ENCODE measurements at places on chromosomes 3 and 15.

DNA sequence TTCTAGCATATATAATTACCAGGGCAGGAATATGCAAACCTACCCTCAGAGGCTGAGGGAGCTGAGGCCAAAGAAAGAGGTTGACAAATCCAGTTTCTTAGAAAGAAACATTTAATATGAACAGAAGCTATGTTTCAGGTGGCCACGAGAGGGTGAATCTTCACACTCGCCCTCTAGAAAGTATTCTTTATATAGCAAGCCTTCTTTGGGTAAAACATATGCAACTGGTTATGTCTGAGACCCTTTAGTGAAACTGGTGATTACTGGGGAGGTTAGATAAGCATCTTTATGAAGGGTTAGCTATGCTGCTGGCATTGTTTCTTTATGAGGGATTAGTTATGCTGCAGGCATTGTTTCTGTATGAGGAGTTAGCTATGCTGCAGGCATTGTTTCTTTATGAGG lies 50.7 kb upstream of the GOLGA6L2 start:
- DNase-seq, result no peak

- DNase-seq, result no peak
Observed at GRCh38 chr15:35062738-35063099, 22.4 kb downstream of the NANOGP8 start.

DNA sequence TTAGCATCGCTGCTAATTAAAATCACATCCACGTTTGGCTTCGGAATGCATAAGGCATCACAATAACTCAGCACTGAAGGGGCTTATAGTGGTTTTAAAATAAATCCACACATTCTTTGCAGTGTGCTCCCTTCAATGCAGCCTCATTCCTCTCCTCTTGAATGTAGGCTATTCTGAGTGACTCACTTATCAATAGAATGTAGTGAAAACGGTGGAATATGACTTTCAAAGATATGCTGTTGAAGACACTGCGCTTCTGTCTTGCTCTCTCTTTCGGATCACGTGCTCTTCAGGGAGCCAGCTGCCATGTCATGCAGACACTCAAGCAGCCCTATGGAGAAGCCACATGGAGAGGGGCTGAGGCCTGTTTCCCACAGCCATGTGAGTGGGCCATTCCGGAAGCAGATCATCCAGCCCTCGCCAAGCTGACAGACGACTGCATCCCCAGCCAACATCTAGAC lies 87.4 kb downstream of the CRYGS start:
- DNase-seq, result no peak

DNA sequence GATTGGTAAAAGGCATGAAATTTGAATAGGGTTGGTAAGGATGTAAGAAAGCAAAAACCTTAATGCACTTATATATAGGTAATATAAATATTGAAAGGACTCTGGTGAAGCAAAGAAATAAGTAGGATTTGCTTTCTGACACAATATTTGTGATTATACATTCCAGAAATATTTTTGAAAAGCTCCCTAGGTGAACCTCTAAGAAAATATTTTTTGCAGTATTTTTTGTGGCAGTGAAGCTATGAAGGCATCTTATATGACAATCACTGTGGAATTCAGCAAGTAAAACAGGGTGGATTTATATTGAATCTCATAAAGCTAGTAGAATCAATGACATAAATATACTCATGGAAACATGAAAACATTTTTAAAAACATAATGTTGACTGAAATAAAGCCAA lies 119.6 kb upstream of the EPHA3 start:
- DNase-seq, result no peak

DNA sequence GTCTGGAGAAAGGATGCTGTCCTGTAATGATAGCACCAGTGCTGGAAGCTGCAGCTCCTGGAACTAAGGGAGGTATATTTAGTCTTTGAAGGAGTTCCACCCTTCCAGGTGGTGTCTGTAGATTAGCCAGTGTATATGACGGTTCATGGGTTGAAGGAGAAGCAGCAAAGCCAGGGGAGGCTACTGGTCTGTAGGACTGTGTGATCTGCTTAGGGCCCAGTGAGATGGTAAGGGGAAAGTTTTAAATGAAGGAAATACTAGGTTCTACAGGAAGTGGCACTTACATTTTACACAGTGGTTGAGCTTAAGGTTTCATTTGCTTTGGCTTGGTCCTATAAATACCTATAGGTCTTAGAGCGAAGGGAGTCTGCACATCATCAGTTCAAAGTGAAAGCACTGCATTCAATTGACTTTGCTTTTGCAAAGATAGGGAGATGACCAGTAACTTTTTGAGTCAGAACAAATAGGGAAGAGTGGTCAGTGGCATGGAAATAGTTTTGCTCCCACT lies 5.6 kb downstream of the SLC25A38 start:
- peak; percentile 30 for DNase-seq

- DNase-seq, result peak; percentile 36
Observed at GRCh38 chr3:189334064-189334920, 162.5 kb downstream of the TPRG1 start.

DNA sequence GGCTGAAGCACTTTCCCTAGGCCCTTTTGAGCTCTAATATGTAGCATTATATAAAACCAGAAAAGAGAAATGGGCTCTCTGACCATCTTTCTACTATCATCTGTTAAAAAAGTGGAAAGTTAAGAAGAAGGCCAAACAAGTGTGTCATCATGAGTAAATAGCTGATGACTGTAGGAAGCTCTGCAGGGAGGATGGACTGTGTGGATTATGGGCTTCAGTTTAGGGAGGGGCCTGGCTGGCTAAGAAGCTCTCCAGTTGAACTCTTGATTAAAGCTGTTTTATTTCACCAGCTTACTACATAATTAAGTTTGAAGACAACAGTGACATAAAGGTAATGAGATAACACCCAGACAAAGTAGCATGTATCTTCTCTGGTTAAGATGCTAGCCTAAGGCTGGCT lies 30.6 kb downstream of the INTS14 start:
- no peak for DNase-seq

- no peak for DNase-seq
Observed at GRCh38 chr3:177552051-177552450, 354.8 kb upstream of the TBL1XR1 start.

- no peak for DNase-seq
Observed at GRCh38 chr15:23064156-23064555, 24.8 kb upstream of the TUBGCP5 start.

DNA sequence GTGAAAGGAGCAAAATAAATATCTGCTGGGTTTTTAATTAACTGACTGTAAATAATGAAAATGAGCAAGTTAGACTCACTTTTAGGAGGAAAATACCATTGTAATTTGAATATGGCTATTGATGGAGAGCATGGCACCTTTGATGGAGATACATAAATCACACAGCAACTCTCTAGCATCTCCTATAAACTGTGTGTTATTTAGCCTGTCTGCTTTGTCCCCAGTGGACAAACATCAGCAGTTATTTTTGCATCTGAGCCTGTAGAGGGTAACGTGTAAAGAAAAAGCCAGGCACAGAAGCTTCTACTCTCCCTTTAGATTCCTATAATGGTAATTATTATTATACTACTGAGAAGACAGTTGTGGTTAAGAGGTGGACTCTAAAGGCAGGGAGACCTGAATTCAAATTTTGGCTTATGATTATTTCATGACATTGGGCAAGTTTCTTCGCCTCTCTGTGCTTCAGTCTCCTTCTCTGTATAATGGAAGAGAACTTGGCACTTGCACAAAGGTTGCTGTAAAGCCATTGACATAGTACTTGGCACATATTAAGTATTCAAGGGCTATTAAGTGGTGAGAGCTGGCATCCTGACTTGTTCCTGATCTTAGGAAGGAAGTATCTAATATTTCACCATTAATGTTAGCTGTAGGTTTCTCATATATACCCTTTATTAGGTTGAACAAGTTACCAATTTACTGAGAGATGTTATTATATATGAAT lies 289.5 kb upstream of the TRIM42 start:
- DNase-seq, result no peak

- DNase-seq, result no peak
Observed at GRCh38 chr3:27147215-27147614, 222.0 kb downstream of the NEK10 start.

DNA sequence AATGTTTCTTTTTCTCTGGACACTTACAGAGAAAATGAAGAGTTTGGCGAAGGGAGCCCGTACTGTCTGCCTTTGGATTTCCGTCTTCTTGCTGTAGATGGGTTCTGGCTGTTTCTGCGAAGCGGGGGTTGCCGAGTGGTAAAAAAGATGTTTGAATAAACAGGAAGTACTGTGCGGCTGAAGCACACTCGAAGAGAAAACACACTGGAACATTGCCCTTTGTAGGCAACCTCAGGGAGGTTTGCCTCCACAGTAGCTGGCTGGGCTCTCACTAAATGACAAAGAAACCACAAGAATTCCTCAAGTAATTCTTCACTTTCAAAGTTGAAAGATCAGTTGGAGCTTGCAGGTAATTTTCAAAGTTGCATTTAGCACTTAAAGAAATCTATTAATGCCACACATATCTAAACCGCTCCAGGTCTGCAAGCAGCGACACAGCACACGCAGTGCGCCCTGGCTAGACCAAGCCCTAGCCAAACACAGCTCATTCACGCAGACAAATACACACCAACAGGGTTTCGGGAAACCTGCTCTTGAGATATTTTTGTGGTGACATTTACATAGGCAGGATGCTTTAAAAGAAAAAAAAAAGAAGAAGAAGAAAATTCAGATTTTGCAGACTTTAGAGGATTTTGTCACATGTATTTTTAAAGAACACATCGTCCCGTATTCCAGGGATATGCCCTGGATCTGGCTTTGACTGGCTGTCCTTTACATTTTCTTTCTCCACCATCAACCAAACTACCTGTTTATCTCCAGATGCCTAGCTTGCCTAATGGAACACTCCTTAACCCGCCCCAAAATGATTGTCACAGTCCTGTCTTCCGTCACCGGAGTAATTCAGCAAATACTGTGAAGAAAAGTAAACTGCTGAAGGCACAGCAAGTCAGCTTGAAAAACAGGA lies 452.8 kb downstream of the FOXP1 start:
- peak; percentile 84 for DNase-seq

DNA sequence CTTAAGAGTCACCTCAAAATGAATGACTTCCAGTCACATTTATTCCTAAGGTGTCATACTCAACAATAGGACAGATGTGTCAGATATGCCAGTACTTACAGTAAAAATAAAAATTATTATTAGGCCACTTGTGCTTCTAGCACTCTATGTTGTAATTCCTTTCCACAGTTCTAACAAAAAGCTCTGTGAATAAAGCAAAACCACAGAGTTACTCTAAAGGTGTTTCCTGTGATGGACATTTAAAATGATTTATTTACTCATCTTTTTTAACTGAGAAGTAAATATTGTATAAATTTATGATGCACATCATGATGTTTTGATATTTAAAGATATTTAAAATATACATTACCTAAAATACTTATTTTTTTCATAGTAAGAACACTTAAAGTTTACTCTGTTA lies 13.9 kb upstream of the GOLGA8B start:
- no peak for DNase-seq

DNA sequence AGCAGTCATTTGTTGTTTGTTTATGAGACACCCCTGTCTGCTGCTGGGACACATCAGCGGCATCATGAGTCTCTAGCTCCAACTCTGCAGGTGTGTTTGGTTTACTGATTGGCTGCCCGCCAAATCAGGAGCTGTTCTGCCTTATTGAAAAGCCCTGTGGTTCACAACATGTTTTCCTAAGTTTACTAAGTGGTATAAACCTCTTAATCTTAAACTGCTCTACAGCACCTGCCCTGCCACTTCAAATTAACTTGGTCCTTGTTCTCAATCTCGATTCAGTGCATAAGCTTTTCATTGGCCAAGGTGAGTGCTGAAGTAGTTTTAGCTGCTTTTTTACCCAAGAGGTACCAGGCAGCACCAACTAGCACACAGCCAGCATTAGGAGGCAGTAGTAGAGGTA lies 77.8 kb upstream of the WDR72 start:
- DNase-seq, result peak; percentile 23

DNA sequence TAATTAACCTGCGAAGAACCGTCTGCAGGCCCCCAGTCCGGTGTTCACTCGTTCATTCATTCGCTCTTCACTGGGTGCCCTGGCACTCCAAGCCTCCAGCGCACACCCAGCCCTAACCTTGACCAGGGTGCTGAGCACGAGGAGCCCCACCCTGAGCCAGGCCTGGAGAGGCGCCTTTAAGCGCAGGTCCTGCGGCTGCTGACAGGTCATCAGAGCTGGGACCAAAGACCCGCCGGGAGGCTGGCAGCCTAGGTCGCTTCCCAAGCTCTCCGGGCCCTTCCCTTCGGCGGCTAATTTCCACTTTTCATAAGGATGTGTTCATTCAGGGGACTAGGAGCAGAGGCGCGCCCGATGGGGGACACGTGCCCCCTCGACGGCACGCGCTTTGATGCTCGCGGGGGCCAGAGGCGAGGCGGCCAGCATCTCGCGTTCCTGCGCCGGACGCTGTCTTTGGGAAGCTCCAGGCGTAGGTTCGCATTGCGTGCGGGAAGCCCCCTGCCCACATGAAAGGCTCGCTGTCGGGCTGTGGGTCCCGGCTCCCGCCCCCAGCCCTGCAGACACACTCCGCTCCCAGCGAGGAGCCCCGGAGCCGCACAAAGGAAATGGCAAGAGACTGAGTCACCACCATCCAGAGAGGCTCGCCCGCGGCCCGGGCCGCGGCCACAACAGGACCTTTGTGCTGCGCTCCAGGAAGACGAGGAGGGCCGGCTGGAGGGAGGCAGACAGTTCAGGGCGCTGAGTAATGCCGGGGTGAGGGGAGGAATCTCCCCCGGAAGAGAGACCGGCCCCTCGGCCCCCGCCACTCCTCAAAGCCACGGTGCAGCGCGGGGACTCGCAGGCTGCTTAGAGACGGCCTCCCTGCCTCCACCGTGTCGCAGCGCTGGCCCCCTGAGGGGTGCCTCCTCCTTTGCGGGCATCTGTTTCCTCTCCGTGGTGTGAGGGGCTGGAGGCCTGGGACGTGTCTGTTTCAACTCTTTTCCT lies 266.4 kb upstream of the HES1 start:
- DNase-seq, result peak; percentile 14

GRCh38 chr3:7504886-7505775 lies 644.2 kb downstream of the GRM7 start:
- no peak for DNase-seq

- DNase-seq, result peak; percentile 79
Observed at GRCh38 chr3:27590437-27591298, 106.5 kb upstream of the SLC4A7 start.

- DNase-seq, result no peak
Observed at GRCh38 chr3:65343736-65344135, 655.9 kb upstream of the ADAMTS9 start.

DNA sequence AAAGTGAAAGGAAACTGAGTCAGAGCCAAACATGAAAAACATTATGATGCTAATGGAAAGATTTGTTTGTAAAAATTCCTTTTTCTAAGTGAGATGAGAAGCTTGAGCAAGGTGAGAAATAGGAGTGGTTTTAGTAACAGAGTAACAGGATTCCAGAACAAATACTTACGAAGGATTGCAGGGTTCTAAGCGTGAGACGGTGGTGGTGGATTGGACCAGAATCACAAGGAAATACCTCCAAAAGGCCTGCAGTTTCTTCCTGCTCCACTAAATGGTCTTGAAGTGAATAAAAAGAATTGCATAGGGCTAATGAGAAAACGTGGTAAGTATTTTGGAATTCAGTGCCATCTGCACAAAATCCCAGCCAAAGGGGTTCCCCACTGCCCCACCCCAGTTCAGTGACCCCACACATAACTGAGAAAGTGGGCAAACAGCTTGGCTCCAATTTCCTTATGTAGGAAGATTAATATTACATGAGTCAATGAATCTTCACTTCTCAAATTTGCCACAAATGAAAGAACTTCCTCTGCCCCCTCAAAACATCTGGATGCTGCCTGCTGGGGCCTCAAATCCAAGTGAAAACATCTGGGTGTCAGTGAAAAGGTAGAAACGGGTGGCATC lies 283.8 kb upstream of the NR2F2 start:
- no peak for DNase-seq

Measured in activated CD4-positive, alpha-beta T cell treated with anti-CD3 and anti-CD28 coated beads, Interleukin-2, amount 50 U/mL, for 16 hours (primary cell).